Astrocyte of the cerebellum (primary cell): ENCODE measurements at places on chromosomes 16 and 17.

- DNase-seq = no peak
These were observed 11.0 kb upstream of the CAMKK1 start for GRCh38 chr17:3903881-3904290.

DNA sequence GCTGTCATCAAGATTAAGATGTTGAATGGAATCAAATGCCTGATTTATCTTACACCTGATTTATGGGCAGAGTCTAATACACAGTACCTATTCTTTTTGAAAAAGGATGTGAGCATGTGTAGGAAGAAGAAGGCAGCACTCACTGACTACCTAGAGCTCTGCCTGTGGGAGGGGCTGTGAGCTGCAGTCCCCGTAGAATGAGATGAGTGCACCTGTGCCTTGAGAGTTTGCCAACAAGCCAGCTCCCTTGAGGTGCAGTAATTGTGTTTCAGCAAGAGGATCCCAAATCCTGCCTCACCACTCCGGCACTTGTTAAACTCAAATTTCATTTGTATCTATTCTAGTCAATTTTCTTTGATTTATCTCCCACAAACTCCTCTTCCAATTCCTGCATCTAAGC lies 46.0 kb downstream of the CDH11 start:
- no peak for DNase-seq

GRCh38 chr16:18048853-18049546 lies 287.5 kb downstream of the NPIPA8 start:
- no peak for DNase-seq

- no peak for DNase-seq
These were observed 29.5 kb downstream of the KAT7 start for GRCh38 chr17:49817993-49818392.

GRCh38 chr16:88301431-88301830 lies 81.3 kb upstream of the ZNF469 start:
- no peak for DNase-seq

GRCh38 chr17:12815642-12816141 lies 26.4 kb downstream of the ARHGAP44 start:
- DNase-seq = no peak

DNA sequence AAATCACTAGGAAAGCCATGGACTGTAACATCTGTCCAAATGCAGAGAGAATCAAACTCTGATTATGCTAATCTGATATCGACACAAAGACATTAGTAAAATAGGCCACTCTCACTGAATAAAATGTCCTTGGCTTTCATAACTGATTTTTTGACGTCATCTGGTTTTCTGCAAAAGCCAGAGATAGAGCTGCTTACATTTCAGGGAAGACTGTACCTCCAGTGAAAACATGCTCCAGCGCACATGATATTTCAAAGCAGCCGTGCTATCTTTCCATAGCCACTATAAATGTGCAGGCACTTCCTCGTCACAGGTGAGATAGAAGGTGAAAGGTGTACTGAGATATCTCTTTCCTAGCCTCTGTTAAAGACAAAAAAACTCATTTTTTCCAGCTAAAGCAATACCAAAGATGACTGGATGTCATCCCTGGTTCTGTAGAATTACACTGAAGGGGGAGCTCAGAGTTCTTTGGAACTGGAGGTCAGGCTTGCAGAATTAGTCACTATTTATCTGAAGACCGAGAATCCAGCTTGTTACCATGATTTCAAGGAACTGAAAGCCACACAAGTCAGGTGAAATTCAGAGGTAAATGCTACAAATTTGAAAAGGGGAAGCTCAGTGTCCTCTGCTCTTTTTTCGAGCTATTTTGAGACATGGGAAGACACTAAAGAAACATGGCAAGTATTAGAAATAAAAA lies 249.5 kb downstream of the CA10 start:
- DNase-seq = no peak

GRCh38 chr16:27386674-27387073 lies 15.3 kb upstream of the IL21R start:
- DNase-seq = no peak

DNA sequence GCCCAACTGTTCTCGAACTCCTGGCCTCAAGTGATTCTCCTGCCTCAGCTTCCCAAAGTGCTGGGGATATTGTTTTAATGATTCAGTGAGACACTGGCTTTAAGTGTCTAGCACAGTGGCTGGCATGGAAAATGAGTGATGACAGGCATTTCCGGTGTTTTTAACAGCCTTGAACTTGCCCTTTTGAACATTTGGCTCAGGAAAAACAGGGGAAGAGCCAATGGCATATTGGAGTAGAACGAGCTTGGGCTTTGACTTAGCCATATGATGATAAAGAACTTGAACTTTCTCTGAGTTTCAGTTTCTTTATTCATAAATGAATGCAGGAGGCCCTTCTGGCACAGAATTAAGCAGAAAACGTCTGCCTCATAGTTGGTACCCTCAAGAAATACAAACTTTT lies 145.0 kb upstream of the HS3ST4 start:
- no peak for DNase-seq

- DNase-seq = no peak
These were observed 21.0 kb downstream of the SNN start for GRCh38 chr16:11689031-11689840.

DNA sequence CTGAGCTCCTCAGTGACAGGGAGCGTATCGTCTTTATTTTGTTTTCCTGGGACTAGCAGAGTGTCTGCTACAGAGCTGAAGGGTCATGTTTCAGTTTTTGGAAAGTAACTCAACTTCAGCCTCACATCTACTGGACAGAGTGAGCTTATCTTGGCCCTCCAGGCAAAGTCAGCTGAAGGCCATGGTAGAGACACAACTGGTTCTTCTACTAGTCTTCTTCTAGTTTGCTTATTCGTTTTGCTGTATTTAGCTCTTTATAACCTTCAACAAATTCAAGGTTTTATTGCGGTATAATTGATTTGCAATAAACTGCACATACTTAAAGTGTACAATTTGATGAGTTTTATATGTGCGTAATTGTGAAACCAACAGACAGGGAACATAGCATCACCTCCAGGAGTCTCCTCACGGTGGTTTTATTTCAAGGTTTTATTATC lies 6.1 kb upstream of the PRKCA start:
- DNase-seq = no peak

- no peak for DNase-seq
These were observed 211.8 kb downstream of the SNX29 start for GRCh38 chr16:12188061-12188934.

GRCh38 chr16:19784183-19784736 lies 66.2 kb downstream of the IQCK start:
- no peak for DNase-seq

- DNase-seq = no peak
These were observed 44.8 kb downstream of the C16orf82 start for GRCh38 chr16:27111486-27111885.

DNA sequence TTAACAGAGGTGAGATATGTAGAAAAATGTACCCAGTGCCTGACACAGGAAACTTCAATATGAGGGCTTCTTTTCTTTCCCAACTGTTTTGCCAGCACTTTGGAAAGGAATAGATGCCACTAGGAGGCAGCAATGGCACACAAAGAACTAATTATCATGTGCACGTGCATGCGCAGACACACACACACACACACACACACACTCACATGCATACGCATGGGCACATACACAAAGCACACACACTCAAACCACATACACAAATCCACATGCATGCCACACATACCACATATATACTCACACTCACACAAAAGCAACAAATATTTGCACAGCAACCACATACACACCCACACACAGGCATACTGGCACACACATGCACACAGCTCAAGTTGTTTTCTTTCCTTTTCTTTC lies 8.8 kb upstream of the CEP112 start:
- peak; percentile 59 for DNase-seq

DNA sequence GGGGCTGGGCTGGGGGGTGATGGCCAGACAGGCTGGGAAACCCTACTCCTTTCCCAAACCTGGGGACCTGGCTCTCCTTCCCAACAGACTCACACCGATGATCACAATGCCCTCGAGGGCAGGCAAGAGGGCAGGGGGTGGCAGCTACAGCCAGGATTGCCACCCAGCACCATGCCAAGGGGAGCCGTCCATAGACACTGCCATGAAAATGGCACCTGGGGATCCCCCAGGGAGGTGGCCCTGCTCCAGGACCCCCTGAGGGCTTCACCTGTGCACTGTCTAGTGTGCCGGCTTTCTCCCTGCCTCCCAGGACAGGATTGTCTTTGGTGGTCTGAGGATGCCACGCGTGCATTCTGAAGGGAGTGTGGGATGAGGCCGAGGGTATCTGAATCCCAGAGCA lies 24.6 kb downstream of the RPH3AL start:
- no peak for DNase-seq

GRCh38 chr17:42009170-42009569 lies 8.1 kb downstream of the DNAJC7 start:
- DNase-seq = no peak

GRCh38 chr16:1870365-1871082 lies 1.4 kb downstream of the MEIOB start:
- DNase-seq = peak; percentile 9

DNA sequence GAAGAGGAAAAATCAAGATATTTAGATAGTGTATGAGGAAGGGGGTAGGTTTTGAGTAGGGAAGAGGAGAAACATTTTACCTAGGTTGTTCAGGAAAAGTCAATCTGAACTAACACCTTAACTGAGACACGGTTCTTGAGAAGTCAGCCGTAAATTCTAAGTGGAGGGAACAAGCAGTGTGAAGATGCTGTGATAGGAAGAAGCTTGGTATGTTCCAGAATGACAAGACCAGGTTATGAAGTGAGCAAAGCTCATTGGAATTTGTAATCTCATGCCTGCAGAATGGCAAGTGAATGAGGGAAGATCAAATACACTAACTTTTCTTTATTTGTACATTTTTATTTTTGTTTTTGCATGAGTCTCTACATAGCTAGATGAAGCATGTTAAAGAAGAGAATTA lies 307.6 kb downstream of the ZFHX3 start:
- DNase-seq = no peak

- no peak for DNase-seq
These were observed 62.5 kb downstream of the XPO6 start for GRCh38 chr16:28149011-28149888.

- no peak for DNase-seq
These were observed 11.7 kb upstream of the MNT start for GRCh38 chr17:2412561-2413021.

- DNase-seq = no peak
These were observed 147.5 kb downstream of the KCNJ12 start for GRCh38 chr17:21523497-21524210.

- no peak for DNase-seq
These were observed 16.6 kb upstream of the CYB5B start for GRCh38 chr16:69407702-69408323.

GRCh38 chr17:50518384-50519023 lies 10.3 kb downstream of the MYCBPAP start:
- DNase-seq = no peak
